ENCODE measurements at places on chromosomes 3 and 15. TPM values are rescaled to one million over a fixed set of nuclear protein-coding genes. Genes with fewer than 3 reads are reported as not detected.

The CASR gene
- polyA plus RNA-seq = not detected

The STAC gene
- 7.7 TPM for polyA plus RNA-seq

- peaks cover 51% of the 10 kb centered on the region for H3K4me1 ChIP-seq
- H3K4me3 ChIP-seq = no peak overlapping the region
- peak overlapping the region; percentile 29 for H3K27ac ChIP-seq
Measured at GRCh38 chr3:20060974-20061685, 20.9 kb downstream of the KAT2B start.

- DNase-seq = no peak
- peaks cover 2% of the 10 kb centered on the region for H3K4me1 ChIP-seq
- no peak overlapping the region for H3K4me3 ChIP-seq
- no peak overlapping the region for H3K27ac ChIP-seq
- no peaks in the 10 kb centered on the region for H3K27me3 ChIP-seq
Measured at GRCh38 chr15:35595656-35596055, 49.7 kb upstream of the DPH6 start.
